CD4-positive, alpha-beta T cell treated with Interleukin-4 for 1 hour (primary cell): ENCODE measurements at places on chromosomes 6 and 20.

DNA sequence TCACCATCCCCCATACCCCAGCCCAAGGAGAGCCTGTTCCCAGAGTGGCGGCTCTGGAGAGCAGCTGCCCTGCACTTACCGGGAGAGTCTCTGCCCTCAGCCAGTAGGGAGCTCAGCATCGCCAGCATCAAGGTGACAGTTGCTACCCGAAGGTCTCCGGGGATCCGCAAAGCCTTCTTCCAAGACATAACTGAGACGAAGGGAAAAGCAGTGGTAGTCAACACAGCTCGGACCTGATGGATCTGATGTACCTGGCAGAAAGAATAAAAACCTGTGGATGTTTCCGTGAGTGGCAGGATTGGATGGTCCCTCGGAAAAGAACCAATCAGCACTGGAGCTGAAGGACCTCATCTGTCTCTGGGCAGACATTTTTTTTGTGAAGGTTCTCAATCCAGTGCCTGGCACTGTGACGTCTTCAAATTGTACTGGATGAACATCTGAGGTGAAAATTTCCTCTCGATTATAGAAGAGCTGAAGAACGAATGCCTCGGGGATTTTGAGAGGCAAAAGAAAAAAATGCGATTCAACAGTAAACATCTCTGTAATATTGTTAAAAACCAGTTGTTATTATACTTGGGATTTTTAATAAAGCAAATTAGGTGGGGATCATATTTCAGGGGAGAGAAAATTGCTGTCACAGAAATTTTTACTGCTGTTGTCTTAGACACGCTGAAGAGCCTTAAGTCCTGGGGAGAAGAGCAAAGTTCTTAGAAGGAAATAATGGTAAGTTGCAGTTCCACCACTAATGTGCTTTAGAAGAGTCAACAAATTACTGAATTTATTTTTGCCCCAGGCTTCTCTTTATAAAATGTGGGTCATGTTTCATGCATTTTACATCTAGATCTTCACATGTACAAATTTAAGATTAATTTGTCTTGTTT lies at the start of gene HLA-DQB1:
Gene HLA-DQB1 (minus strand): TSS at position 238 of the 881 bp plus-strand sequence. CDS start 50 bp downstream, at position 188.
- peak; percentile 89 for DNase-seq

DNA sequence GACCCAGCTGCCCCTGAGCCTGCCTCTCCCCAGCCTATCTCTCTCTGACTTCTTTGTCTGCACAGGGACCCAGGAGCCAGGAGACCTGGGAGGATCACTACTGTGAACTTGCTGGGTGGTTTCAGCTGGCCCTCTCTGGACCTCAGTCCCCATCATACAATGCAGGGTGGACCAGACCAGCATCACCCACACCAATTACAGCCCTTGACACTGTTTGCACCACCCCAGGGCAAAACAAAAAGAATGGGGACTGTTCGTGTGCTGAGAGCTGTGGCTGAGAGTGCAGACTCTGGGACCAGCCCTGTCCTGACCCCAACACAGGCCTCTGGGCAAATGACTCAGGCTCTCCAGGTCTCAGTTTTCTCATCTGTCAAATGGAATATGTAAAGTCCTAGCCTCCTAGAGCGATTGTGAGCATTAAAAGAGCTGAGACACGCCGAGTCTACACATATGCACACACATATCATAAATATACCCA lies 25.4 kb downstream of the PTGIS start:
- DNase-seq, result no peak

GRCh38 chr6:134967711-134968110 lies 17.8 kb upstream of the ALDH8A1 start:
- no peak for DNase-seq

DNA sequence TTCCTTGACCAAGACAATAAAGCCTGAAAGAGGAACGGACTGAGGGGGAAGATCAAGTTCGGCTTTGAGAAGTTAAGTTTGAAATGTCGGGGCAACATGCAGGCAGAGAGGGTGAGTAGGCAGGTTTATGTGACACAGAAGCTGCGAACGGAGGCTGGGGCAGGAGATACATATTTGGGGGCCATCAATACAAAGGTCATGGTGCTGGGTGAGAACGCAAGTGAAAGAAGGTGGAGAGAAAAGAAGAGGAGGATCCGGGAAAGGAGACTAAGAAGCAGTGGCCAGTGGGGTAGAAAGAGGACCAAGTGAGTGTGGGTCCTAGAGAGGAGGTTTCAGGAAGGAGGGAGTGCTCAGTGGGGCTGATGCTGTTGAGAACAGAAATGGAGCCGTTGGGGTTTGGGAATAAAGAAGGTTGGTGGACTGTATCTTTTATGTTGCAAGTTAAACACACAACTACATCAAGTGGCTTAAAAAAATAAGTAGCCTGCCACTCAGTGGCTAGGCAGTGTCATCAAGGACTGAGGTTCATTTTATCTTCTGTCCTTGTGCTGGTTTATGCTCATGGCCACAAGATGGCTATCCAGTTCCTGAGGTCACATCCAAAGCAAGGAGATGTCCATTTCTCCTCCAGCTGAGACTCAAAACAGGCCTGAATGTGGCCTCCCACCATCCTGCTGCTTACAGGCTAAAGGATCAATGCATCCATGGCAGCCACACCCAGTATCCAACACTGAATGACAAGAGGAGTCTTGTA lies 1.7 kb upstream of the BLCAP start:
- DNase-seq, result no peak

GRCh38 chr6:25684565-25684964 lies 32.5 kb downstream of the SCGN start:
- DNase-seq, result no peak

DNA sequence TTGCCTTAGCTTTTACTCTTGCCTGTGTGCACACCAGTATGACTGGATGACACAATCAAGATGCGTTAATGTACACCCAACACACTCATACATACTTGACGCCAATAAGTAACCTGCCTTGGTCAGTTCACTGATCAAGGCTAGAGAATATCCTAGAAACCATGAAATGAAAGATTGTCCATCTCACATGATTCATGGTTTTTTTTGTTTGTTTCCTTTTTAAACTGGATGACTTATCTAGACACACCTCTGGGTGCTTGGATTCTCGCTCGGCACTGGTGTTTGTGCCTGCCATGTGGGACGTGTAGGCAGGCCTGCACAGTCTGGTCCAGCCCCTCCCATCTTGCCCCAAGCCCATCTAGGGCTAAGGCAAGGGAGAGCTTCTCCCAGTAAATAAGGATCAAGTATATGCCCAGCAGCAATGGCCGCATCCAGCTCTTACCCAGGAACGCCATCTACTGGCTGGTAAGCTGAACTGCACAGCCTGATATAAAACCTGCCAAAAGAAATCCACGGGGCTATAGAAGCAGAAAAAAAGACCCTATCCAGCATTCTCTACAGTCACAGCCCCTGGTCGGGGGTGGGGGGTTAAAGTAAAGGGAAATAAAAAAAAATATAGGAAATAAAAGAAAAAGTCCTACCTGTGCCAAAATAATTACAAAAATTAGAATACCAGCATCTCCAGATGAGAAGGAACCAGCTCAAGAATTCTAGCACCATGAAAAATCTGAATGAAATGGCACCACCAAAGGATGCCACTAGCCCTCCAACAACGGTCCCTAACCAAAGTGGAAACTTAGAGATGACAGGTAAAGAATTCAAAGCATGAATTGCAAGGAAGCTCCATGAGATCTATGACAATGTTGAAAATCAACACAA lies 73.3 kb downstream of the OTOR start:
- peak; percentile 23 for DNase-seq

- DNase-seq, result no peak
These were observed 82.4 kb upstream of the TCF21 start for GRCh38 chr6:133806382-133807140.

DNA sequence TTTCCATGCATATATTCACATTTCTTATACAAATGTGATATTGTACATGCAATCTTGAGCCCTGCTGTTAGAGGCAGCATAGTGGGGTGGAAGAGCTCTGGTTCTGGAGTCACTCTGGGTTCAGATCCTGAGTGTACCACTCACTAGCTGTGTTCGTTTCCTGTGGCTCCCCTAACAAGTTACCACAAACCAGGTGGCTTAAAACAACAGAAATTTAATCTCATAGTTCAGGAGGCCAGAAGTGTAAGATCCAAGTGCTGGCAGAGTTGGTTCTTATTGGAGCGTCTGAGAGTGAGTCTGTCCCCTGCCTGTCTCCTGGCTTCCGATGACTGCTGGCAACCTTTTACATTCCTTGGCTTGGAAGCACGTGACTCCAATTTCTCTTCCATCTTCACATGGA lies 115.6 kb downstream of the MAP3K7 start:
- DNase-seq, result no peak

- no peak for DNase-seq
These were observed 46.3 kb upstream of the RPS6KA2 start for GRCh38 chr6:166673309-166673708.

DNA sequence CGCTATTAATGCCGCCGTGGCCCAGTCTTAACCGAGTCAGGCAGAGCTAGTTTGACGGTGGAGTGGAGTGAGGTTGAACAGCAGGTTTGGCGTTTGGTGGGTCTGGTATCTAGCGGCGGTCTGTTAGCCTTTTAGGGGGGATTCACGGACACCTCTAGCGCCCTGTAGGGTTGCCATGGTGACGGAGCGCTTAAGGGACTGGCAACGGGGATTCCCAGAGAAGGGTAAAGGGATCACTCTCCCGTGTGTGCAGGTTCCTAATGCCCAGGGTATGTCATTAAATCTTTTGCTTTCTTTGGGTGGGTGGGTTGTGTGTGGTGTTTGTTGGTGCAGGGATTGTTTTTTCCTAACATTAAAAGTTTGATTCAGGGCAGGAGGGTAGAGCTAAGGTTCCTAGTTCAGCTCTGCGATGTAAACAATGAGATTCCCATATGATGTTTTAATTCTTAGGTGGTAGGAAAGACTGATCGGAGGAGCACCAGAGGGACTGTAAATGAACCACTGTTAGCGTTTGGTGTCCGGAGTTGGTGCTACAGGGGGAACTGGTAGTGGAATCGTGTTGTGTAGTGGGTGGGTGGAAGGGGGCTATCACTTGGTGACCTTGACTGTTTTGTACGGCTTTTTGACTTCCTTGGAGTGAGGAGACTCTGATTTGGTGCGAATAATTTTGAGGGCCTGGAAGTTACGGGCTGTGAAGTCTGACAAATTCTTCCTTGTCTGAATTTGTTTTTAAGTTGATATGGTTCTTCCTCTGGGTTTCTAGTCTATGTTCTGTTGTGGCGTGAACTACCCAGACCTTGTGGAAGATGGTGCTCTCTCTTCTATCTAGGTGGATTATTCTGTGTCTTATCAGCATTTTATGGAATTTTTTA lies 5.0 kb downstream of the BRD2 start:
- DNase-seq, result peak; percentile 80

- DNase-seq, result no peak
These were observed 83.9 kb downstream of the CDC5L start for GRCh38 chr6:44471271-44471981.

GRCh38 chr20:59752704-59753460 lies 148.5 kb downstream of the PHACTR3 start:
- DNase-seq, result no peak

DNA sequence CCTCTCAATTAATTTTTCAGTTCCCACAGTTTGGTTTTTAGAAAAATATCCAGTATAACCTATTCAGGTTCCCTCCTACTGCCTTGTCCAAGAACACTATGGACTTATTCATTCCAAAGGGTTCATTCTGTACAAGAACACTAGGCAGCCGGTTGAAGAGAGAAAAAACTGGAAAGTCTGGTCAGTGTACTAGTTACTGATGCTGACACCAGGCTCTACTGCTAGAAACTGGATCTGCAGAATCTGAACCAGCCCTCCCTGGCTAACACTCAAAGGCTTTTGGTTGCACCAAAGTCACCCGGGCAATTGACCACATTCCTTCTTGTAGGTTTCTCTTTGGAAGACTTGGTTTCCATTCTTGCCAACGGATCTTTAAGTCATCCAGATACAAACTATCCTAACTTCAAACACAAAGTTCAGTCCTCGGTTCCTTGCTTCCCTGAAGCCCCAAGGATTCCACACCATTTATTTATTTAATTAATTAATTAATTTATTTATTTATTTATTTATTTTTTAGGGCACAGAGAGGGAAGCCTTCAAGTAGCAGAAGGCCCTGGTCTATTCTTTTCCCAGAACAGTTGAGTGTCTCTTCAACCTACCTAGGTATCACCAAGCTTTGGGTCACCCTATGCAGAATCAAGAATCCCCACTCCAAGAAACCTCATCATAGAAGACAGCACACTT lies 268.1 kb downstream of the ADGB start:
- DNase-seq, result no peak

GRCh38 chr6:136015531-136015930 lies 164.0 kb downstream of the PDE7B start:
- DNase-seq, result no peak
